ENCODE measurements at places on chromosomes 5 and 9.

- DNase-seq, result no peak
Observed at GRCh38 chr9:26368241-26368640, 524.4 kb downstream of the CAAP1 start.

- DNase-seq, result no peak
Observed at GRCh38 chr5:138372225-138372624, 19.7 kb downstream of the KDM3B start.

- DNase-seq, result no peak
Observed at GRCh38 chr5:89537800-89538199, 654.8 kb upstream of the MEF2C start.

DNA sequence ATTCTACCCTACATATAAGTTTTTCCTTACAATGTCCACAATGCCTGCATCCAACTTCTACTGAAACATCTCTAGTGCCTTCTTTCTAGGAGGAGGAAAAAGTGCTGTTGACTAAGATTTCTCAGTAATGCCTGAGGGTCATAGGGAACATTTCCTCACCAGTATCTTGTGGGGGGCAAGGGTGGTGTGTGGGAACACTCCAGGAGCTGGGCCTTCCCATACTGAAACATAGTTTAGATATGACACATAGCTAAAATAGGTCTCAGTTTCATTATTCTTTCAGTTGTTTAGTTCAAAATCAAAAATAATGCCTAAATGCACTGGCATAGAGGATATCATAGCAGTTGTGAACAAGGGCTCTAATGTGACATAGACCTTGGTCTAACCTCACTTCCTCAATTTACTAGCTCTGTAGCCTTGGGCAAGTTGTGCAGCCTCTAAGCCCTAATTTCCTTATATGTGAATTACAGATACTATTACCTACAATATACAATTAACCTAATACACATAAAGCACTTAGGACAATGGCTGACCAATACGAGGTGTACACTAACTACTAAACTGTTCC is 66.1 kb downstream of the HAPLN1 start:
- DNase-seq, result no peak

DNA sequence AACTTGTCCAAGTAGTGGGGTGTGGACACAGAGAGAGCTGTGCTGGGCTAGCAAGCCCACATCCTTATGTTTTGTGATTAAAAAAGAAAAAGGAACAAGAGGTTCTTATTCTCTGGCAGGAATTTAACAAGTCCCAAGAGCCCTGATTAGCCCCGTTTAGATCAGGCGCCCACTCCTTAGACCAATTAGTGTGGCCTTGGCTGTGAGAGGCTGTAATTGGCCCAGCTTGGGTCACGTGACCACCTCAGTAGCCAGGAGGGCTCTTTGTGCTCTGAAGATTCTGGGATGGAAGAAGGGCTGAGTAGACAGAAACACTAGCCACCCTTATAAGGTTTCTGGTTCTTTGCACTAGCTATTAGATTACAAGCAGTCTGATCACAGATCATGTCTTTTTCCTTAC is 31.1 kb downstream of the GCNT4 start:
- DNase-seq, result no peak

DNA sequence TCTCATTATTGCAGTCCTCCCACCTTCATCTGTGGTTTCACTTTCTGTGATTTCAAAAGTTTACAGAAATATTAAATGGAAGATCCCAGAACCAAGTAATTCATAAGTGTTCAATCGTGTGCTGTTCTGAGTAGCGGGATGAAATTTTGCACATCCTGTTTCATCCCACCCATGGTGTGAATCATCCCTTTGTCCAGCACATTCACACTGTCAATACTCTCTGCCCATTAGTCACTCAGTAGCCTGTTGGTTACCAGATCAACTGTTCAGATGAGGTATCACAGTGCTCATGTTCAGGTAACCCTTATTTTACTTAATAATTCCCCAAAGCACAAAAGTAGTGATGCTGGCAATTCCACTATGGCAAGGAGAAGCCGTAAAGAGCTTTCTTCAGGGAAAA is 26.8 kb downstream of the FAM81B start:
- no peak for DNase-seq

GRCh38 chr9:98789483-98790133 is 6.7 kb downstream of the ANKS6 start:
- DNase-seq, result no peak

DNA sequence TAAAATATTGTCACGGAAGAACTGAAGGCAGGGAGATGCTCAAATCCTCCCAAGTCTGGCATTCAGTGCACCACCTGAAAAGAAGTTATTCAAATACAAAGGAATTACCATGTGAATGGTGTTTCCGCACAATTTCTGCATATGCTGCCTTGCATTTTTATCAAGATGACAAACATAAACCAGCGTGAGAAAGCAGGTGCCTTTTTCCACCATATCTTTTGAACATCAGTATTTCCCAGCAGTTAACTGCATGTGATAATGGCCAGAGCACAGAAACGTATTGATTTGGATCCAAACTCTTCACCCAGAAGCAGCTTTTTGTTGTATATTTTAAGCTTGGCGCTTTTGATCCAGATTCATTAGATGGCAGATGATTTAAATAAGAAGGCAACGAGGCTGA is 808.0 kb downstream of the TLE1 start:
- DNase-seq, result no peak

DNA sequence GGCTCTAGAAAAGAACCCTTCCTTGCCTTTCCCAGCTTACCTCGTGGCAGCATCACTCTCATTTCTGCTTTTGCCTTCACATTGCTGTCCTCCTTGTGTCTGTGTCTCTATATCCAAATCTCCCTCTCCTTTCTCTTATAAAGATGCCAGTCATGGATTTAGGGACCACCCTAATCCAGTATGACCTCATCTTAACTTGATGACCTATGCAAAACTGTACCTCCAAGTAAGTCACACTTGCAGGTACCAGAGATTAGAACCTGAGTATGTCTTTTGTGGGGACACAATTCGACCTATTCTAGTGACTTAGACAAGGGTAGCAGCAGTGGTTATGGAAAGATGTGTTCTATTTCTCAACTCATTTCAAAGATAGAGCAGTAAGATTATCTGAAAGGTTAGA is 160.1 kb downstream of the HMHB1 start:
- no peak for DNase-seq

DNA sequence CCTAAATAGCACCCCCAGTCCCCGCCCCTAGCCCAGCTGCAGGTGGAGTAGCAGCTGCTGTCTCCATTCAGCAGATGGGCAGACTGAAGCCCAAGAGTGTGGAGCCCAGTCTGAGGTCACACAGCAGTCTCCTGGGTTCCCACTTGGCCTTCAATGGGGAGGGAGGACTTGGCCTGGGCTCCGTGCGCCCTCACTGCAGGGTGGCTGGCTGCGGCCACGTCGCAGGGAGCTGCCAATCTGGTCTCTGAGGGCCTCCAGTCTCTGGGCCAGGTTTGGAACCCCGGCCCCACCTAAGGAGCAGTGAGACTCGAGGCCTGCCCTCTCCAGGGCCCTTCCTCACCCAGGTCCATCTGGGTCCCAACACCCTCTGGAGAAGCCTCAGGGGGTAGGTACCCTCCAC is 7.4 kb downstream of the KIF12 start:
- no peak for DNase-seq

- no peak for DNase-seq
Observed at GRCh38 chr5:124741711-124742496, 4.5 kb downstream of the ZNF608 start.

DNA sequence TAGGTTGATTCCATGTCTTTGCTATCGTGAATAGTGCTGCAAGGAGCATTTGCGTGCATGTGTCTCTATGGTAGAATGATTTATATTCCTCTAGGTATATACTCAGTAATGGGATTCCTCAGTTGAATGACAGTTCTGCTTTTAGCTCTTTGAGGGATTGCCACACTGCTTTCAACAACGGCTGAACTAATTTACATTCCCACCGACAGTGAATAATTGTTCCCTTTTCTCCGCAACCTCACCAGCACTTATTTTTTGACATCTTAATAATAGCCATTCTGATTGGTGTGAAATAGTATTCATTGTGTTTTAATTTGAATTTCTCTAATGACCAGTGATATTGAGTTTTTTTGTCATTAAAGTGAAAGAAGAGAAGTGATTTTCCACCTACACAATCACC is 18.5 kb downstream of the IFNA5 start:
- DNase-seq, result no peak

- DNase-seq, result no peak
Observed at GRCh38 chr5:76503929-76504328, 100.8 kb downstream of the IQGAP2 start.

GRCh38 chr5:142860270-142860669 is 90.1 kb downstream of the ARHGAP26 start:
- DNase-seq, result no peak

DNA sequence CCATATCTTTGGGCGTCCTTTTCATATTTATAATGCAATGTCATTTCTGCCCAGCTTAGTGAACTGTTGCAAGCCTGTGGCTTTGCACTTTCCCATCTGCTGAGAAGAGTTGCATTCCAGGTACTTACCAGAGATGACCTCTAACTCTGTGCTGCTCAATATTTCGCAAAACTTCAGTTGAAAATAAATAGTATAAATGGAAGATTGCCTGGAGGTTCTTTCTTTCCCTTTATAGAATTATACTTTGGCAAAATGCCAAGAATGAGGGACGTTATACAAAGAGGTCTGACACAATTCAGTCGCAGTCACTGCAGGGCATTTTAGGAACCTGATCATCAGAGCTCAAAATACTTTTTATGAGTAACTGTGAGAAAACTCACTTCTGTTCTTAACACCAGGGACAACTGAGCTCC is 18.9 kb upstream of the VLDLR start:
- no peak for DNase-seq

GRCh38 chr5:78416677-78417425 is 56.4 kb downstream of the SCAMP1 start:
- no peak for DNase-seq

DNA sequence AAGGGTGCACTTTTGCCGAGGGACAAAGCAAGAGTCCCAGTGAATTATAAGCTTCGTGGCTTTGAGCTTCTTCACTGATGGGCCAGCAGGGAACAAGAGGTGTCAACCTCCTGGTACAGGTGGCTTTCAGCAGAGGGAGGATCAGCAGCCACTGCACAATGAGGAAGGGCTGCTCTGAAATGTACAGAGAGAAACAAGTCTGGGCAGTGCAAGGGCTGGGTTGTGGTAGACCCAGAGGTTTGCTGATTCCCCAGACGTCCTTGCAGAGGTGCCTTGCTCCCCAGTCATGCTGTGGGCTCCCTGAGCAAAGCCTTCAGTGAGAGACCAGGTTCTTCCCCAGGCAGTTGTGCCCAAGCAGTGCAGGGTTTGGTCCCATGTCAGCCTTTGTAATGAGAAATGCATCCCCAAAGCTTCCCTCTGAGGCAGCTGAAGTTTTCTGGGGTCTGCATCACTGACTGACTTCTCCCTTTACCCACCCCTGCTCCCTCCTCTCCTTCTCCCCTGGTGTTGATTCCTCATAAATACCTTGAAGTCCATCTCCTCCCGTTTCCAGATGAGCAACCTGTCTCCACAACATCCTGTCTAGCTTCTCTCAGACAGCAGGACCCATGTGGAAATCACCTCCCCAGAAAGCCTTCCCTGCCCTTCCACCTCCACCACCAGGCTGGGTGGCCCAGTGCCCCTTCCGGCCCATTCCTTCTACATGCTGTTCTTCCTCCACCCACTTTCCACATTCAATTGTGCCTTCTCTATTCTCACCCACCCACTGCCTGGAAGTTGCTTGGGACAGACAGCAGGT is 599.6 kb upstream of the ADAMTS16 start:
- no peak for DNase-seq

- no peak for DNase-seq
Observed at GRCh38 chr5:135657536-135658305, 78.9 kb upstream of the CXCL14 start.

- DNase-seq, result no peak
Observed at GRCh38 chr5:59266410-59266809, 627.1 kb downstream of the PDE4D start.

- no peak for DNase-seq
Observed at GRCh38 chr5:43637416-43637815, 34.4 kb downstream of the NNT start.

DNA sequence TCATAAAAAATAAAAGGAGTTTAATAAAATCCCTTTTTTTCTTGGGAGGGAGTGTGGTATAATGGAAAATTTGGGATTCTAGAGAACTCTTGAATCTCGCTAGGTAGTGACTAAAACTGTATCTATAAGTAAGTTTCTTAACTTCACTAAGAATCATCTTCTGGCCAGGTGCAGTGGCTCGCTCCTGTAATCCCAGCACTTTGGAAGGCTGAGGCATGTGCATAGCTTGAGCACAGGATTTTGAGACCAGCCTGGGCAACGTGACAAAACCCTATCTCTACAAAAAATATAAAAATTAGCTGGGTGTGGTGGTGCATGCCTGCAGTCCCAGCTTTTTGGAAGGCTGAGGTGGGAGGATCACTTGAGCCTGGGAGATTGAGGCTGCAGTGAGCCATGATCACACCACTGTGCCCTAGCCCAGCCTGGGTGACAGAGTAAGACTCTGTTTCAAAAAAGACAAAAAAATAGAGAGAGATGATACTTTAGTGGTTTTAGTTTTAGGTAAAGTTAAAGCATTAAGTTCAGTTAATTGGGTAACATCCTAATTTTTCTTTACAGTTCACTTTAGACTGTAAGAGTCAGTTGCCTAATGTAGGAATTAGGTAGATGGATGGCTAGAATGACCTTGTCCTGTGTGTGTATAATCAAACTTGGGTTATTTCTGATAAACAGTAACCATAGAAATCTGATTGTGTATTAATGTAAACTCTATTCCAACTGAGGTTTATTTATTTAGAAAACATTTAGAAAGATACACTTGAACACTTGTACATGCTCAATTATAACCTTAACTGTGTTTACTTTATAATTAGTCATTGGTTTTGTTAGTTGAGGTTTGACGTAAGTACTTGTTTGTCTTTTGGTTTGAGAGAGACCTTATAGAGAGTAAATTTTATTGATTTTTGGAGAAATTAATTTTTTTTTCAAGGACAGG is 17.8 kb downstream of the UNC13B start:
- no peak for DNase-seq

DNA sequence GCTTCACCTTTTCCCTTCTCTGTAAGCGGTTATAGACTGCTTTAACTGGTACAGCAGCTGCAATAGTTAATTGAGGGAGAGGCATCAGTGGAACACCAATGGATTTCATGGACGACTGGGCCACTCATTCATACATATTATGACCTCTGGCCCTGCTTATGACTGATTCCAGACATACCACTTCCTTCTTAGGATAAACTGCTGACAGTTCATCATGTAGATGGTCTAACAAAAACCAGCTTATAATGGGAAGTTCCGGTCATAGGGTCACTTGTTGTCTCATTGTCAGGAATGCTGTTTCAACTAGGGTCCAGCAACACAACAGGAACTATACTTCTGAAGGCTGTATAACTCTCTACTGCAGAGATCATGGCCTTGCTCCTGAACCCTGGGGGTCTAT is 265.2 kb upstream of the RASA1 start:
- no peak for DNase-seq

- no peak for DNase-seq
Observed at GRCh38 chr5:143561219-143561618, 157.7 kb upstream of the NR3C1 start.

GRCh38 chr9:119967867-119968535 is 598.8 kb upstream of the BRINP1 start:
- no peak for DNase-seq

- DNase-seq, result no peak
Observed at GRCh38 chr9:110087605-110088004, 120.4 kb downstream of the C9orf152 start.

GRCh38 chr9:69822116-69822750 is 1.6 kb downstream of the CFAP95 start:
- no peak for DNase-seq
